HFFc6 (cell line): ENCODE measurements at places on chromosomes 6 and 20.

- DNase-seq = no peak
These were observed 229.8 kb downstream of the SOD2 start for GRCh38 chr6:159463119-159463829.

DNA sequence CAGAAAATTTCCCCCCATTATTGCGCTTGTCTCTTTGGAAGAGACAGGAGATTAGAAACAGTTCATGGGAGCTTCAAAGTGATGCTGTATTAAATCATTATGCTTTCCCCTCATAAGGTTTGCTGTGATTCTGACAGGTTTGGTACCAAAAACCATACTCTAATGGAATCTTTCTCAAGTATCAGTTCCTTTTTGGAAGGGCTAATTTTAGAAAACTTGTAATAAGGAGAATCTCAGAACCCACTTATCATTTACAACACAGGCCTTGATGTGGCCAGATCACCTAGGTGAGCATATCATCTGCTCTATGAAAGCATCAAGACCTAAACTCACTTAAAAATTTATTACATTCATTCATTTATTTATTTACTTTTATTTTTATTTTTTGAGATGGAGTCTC is 51.2 kb downstream of the TP53INP2 start:
- DNase-seq = no peak

DNA sequence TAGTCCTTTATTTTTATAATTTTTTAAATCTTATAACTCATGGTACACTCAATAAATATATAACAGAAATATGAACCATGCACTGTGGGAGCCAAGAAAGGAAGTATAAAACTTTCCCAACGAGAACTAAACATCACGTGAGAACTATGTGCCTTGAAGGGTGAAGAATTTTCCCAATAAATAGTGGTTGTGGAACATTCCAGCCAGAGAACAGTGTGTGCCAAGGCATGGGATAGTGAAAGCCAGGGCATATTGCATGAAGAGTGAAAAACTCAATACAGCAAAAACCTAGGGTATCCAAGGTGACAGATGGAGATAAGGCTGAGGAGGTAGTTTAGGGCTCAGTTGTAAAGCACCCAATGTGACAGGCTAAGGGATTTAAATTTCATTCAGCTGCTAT is 86.1 kb downstream of the SIM1 start:
- no peak for DNase-seq

DNA sequence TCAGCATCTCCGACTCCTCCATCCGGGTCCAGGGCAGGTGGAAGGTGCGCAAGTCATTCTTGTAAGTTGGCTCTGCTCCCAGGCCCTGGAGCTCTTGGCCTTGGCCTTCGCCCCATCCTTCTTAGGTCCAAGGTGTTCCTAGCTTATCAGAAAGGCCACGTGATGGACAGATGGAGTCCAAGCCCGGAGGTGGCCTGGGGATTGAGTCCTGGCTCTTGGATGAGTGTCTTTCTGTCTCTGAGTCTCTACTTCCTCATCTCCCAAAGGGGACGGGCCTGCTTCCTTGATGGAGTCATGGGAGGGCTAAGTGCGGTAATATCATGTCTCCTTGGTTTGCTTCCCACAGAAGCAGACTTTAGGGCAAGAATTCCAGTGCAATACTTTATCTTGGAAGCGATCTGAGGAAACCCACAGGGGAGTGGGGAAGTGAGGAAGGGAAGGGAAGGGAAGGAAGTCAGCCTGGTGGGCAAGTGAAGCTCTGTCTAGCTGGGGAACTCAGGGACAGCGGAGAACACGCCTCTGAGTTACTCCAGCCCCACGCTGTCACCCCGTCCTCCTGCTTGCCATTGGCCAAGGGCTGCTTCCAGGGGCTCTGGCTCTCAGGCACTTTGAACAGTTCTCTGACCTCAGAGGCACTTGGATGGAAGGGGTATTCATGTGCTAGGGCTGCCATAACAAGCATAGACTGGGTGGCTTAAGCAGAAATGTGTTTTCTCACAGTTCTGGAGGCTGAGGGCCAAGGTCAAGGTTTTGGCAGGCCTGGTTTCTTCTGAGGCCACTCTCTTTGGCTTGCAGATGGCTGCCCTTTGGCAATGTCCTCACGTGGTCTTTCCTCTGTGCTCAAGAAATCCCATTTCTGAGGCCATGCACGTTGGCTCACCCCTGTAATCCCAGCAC is 4.8 kb downstream of the LBP start:
- no peak for DNase-seq

GRCh38 chr6:43744491-43744890 is 25.5 kb upstream of the VEGFA start:
- no peak for DNase-seq
